ENCODE measurements at places on chromosomes 2 and 18.

- DNase-seq, result no peak
These were observed 8.3 kb upstream of the CTIF start for GRCh38 chr18:48530399-48531081.

DNA sequence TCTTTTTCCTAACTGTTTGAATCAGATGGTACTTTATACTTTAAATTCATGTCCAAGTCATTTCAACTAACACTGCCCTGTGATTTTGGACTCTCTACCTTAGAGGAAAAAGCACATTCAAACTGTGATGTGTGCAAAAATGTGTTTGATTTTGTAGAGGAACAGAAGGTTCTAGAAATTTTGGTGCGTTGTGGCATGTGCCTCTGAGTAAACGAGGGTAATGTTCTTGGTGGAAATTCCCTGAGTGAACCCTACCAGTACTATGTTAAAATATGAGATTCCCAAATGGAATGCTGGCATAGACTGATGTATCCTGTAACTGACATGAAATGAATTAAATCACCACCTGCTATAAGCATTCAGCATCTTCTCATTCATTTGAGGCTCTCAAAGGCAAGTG lies 901.9 kb upstream of the KLHL29 start:
- DNase-seq, result no peak

- DNase-seq, result no peak
These were observed 108.4 kb downstream of the AFF3 start for GRCh38 chr2:100033976-100034375.

DNA sequence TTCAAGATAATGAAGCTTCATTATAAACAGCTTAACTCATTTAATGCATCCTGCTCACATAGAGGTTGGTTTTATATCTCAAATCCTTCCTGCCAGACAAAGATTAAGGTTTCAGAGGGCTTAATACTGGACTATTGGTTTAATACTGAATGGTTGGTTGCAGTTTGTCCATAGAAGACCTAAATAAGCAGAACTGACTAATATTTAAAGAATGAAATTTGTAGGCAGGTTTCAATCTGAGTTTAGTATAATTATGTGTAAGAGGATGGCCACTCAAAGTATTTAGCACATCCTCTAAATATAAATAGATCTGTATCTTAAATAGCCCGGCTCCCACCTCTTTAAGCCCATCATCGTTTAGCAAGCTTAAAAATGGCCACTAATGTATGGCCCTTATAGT lies 92.5 kb downstream of the EPB41L5 start:
- no peak for DNase-seq

- DNase-seq, result no peak
These were observed 154.4 kb upstream of the EPAS1 start for GRCh38 chr2:46142546-46143428.

GRCh38 chr2:186595219-186595618 lies 5.4 kb downstream of the ITGAV start:
- no peak for DNase-seq

- no peak for DNase-seq
These were observed 66.6 kb downstream of the MYL12B start for GRCh38 chr18:3328532-3328931.

DNA sequence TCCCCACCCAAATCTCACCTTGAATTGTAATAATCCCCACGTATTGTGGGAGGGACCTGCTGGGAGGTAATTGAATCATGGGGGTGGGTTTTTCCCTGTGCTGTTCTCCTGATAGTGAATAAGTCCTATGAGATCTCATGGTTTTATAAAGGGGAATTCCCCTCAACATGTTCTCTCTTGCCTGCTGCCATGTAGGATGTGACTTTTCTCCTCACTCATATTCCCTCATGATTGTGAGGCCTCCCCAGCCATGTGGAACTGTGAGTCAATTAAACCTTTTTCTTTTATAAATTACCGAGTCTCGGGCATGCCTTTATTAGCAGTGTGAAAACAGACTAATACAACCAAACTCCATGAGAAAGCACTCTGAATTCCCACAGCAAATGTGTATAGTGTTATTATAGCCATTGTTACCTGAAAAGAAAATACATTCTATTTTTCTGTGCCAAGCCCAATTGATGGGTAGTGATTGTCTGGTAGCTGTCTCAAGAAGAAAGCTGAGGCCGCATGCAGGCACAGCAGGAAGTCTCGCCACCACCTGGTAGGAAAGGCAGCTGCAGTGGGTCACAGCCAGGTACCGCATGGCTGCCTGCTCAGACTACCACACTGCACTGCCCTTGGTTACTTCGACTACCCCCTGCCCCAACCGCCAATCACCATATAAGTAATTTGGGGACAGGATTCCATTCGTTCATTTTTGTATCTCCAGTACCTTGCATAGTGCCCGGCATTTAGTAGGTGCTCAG lies 10.3 kb upstream of the ZBTB7C start:
- no peak for DNase-seq

GRCh38 chr2:76684756-76685155 lies 837.4 kb downstream of the LRRTM4 start:
- DNase-seq, result no peak

DNA sequence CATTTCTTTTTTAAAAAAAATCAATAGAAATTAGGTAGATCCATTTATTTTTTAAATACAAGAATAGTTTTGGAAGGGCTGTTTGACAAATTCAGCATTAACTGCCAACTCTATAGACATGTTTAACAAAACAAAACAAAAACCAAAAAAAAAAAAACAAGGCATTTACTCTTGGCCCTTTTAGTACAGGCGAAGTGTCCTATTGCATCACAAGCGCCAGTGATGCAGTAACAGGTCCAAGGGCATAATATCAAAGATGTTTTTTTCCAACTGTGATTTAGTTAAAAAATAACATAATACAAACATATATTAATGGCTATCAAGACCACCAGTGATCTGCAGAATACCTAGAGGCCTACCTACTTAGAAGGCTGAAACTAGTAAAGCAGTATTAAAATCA lies 55.3 kb downstream of the XDH start:
- DNase-seq, result no peak

- DNase-seq, result no peak
These were observed 96.7 kb downstream of the LRP2 start for GRCh38 chr2:169265591-169265990.

- DNase-seq, result no peak
These were observed 871 bp upstream of the ALS2 start for GRCh38 chr2:201781557-201782051.

- no peak for DNase-seq
These were observed 31.4 kb downstream of the FECH start for GRCh38 chr18:57555134-57555533.

- no peak for DNase-seq
These were observed 1.4 kb downstream of the DPYSL5 start for GRCh38 chr2:26849056-26849999.

Data from stimulated activated CD8-positive, alpha-beta memory T cell treated with anti-CD3 and anti-CD28 coated beads, Interleukin-15, amount 100 ng/mL, for 4 hours (primary cell).